ENCODE measurements at places on chromosomes 3 and 15.

DNA sequence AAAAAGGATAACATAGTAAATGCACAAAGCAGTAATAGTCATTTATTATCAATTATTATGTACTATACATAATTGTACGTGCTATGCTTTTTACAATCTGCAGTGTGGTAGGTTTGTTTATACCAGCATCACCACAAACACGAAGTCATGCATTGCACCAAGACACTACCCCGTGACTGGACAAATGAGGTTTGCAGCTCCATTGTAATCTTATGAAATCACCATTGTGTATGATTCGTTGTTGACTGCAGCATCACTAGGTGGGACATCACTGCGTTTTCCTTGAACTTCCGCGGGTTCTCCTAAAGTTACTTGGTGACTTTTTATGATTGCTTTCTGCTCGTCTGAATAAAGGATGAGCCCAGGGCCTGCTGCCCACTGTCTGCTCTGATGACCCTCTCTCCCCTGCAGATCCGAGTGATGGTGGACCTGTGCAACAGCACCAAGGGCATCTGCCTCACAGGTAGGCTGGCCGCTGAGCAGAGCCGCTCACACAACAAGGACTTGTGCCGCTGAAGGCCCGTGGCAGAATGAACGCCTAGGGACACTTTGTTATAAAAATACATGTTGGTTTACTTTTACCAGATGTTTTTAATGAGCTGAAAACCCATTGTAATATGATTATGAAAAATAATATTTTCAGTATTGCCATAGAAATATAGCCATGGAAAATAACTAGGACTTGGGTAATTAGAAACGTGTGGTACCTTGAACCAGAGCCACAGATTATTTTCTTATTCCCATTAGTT, 35.8 kb downstream of the GLDN start:
- DNase-seq: no peak

GRCh38 chr3:177250151-177250550, 52.9 kb upstream of the TBL1XR1 start:
- DNase-seq: no peak

DNA sequence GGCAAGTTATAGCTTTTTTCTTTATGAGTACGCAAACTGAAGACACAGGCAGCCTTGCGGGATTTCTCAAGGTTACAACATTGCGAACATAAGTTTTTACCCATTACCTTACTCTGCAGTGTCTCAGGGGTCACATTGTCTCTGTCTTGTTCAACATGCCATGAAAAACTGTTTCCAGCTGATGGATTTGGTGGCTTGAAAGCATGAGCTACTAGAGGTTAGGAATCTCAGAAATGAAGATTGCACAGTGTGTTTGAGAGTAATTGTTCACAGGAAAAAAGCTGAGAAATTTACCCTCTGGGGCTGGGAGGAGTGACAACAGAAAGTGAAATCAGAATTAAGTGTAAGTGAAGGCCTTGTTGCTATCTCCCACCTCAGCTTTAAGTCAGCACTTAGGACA, 568.6 kb downstream of the TAFA4 start:
- DNase-seq: no peak

DNA sequence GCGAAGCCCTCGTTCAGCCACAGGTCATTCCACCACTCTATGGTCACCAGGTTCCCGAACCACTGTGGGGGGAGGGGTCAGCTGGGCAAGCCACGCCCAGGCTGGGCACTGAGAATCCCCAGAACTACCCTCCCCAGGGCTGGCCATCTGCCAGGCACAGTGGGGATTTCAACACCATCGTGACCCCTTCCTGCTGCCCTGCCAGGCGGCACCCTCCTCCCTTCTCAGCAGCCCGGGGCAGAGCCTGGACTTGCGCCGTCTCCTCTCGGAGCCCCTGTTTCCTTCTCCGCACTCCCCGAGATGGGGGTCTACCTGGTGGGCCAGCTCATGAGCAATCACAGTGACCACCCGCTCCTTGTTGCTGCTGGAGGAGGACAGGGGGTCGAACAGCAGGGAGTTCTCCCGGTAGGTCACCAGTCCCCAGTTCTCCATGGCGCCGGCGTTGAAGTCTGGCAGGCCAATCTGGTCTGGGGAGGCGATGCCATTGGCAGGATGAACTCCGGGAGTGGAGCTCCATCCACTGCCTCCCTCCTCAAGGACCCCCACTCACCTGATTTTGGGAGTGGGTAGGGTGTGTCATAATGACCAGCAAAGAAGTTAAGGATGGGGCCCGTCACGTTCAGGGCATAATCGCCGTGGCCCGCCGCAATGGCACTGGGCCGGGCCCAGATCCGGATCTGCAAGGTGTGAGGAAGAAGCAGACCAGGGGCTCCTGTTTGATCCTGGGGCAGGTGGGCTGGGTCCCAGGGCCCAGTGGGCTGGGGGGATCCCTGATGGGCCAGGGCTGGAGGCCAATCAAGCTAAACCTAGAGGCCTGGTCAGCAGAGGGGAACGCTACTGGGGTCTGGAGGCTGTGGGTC, 10.5 kb downstream of the ANPEP start:
- no peak for DNase-seq

- DNase-seq: no peak
Measured at GRCh38 chr3:81674690-81675089, 86.8 kb downstream of the GBE1 start.
